ENCODE measurements at places on chromosomes 3 and 15.

- DNase-seq, result no peak
Measured at GRCh38 chr3:127263037-127263436, 24.8 kb downstream of the PRR20G start.

GRCh38 chr3:107753976-107754375, 231.2 kb downstream of the BBX start:
- no peak for DNase-seq

- DNase-seq, result no peak
Measured at GRCh38 chr3:10553591-10554235, 48.3 kb upstream of the ATP2B2 start.

DNA sequence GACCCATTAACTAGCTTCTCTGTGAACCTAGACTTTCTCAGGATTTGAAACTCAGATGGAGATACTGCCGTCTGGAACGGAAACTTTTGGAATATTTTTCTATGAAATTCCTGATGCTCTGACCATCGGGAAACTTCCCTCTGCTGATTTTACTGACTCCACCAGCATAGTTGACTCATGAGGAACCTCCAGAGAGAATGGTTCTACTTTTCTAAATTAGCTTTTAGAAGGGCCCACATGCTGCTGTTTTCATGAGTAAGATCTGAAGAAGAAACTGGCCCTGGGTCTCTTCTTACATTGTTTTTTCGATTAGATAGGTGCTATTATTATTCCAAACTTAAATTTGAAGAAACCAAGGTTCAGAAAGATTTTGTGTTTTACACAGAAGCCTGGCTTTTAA, 326.3 kb upstream of the NR2E3 start:
- DNase-seq, result no peak

DNA sequence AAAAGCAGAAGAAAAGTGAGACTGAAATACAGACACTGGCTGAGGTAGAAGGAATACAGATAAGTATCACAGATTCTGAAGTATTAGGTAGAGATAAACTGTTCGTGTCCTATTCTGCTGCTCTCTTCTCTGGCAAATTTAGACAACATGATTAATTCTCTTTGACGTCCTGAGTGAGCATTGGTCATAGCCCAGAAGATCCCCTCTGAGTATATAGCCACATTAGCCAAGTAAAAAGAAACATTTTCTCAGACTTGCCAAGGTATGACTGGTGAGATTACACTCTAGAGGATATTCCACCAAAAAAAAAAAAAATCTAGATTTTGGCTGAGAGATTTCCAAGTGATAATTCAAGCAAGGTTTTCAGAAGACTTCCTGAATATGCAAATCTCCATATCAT, 111.4 kb upstream of the ALCAM start:
- no peak for DNase-seq

DNA sequence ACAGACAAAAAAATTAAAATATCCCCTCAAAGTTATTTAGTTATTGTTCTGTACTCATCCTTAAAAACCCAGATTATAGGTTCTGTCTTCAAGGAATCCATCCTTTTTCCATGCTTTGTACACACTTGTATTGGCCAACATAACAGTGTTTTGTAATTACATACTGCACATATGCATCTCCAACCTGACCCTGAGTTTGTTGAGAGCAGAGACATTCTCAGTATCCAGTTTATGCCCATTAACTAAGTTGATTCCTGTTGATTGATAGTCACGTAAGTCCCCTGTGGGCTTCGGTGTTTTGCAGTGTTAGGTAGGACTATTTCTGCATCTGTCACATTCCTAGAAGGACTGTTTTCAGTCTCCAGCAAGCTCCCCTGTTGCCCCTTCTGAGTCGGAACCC, 33.6 kb downstream of the MOBP start:
- no peak for DNase-seq

GRCh38 chr15:98420837-98421236, 227.5 kb upstream of the IGF1R start:
- no peak for DNase-seq
